Kidney glomerular epithelial cell (primary cell): ENCODE measurements at places on chromosomes 5 and 9.

DNA sequence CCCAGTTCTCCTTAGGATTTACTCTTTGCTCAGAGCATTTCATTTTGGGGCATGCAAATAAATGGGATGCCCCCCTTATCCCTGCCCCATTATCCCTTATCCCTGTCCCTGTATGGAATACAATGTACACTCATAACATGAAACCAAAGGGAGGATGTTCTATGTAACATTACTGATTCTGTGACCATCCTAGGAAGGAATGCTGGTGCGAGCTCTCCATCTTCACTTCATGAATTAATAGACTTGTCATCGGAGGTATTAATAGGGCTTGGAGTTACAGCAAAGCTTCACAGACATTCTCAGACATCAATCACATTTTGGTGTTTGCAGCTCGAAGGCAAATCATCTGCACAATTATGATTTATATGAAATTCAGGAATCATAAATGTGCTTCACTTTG is 20.4 kb upstream of the PIK3R1 start:
- no peak for DNase-seq

- DNase-seq = no peak
Observed at GRCh38 chr5:158748522-158748921, 351.2 kb downstream of the EBF1 start.

DNA sequence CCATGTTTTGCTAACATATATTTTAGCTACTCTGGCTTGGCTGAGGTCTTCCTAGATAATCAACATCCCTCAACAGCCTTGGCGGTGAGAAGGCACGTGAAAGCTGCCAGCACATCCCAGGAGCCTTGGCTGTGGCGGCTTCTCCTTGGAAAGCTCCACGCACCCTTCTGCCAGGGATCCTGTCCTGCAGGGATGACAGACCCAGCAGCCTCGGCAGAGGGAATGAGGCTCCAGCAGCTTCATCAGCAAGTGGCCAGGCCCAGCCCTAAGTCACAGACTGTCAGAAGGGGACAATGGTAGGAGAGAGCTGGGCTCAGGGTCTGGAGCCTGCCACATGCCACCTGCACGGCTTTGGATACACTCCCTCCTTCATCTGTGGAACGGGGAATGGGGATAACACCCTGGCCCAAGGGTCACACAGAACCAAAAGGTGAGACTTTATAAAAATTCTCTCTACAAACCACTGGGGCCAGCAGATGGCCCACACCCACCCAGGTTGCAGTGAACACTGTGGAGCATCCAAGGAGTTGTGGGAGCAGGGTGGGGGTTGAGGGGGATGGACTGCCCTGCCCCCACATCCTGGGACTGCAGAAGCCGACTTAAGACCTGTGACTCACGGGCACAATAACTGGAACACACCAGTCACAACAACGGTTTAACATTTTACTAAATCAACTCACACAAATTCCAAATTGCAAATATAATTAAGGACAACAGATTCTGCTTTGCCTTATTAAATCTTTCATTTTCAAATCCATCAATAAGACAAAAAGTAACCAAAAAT is 65.1 kb downstream of the MACROH2A1 start:
- no peak for DNase-seq

DNA sequence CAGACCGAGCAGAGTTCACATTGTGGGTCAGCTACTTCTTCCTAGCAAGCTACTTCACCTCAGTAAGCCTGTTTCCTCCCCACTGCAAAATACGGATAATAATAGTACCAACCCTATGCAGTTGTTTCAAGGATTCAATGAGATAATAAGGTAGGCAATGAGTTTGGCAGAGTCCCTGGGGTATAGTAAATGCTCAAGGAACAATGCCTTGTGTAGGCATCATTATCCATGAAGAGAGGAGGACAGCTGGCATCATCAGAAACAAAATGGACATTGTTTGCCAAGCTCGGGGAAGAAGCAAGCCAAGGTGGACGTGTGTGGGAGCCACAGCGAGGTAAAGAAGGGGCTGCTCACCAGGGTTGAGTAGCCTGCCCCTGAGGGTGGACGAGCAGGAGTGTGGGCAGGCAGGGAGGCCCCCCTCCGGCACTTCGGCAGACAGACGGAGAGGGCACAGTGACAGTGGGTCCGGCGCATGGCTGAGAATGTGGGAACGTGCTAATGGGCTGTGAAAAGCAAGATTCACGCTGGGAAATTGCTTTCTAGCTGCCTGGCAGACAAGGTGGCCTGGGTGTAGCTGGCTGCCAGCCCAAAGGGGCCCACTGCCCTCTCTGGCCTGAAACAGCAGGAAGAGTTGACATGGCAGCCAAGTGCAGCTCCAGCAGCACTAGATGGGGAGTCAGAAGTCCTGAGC is 10.1 kb downstream of the CAMK2A start:
- DNase-seq = no peak

DNA sequence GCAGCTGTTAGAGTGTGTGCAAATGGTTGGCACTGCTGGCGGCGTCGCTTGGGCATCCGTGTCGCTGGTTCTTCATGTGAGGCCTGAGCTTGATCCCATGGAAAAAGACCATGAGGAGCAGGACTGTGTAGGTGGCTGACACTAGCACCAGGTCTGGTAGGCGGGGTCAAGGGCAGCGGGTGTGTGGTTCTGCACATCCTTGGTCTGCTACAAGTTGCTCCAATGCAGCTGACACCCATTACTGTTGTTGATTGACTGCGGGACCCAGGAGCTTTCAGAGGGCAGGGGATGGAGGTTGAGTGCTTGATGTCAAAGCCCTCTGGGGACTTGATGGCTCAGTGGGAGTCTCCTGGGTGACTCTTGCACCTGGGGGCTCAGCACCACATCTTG is 29.0 kb upstream of the PITX1 start:
- no peak for DNase-seq

DNA sequence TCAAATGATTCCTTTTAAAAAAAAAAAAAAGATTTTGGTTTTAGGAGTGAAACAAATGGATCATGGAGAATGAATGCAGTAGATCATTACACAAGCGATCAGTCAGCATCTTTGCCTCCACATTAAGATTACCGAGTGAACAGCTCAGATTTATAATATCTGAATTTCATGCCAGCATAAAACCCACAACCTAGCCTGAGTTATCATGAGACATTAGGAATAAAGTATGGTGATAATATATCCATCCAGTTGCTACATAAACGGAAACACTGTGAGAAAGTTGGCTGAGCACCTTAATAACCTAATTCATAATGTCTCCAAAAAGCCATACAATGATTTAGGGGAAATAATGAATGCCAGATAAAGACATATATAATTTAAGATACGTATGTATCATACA is 553.1 kb upstream of the TUSC1 start:
- no peak for DNase-seq

- no peak for DNase-seq
Observed at GRCh38 chr9:110068212-110068611, 139.7 kb downstream of the C9orf152 start.

GRCh38 chr5:16920109-16920816 is 15.8 kb downstream of the MYO10 start:
- DNase-seq = no peak

GRCh38 chr5:176596069-176596644 is 13.8 kb downstream of the GPRIN1 start:
- no peak for DNase-seq
